RCC 7860 (cell line): ENCODE measurements at places on chromosomes 6 and 20.

DNA sequence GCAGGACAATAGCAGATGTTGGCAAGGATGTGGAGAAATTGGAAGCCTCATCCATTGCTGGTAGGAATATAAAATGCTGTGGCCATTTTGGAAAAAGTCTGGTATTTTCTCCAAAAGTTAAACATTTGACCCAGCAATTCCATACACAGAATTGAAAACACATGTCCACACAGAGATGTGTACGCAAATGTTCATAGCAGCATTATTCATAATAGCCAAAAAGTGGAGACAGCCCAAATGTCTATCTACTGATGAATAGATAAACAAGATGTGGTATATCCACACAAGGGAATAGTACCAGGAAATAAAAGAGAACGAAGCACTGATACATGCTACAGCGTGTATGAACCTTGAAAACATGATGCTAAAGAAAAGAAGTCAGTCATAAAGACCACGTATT is 40.5 kb downstream of the CFAP61 start:
- no peak for DNase-seq

DNA sequence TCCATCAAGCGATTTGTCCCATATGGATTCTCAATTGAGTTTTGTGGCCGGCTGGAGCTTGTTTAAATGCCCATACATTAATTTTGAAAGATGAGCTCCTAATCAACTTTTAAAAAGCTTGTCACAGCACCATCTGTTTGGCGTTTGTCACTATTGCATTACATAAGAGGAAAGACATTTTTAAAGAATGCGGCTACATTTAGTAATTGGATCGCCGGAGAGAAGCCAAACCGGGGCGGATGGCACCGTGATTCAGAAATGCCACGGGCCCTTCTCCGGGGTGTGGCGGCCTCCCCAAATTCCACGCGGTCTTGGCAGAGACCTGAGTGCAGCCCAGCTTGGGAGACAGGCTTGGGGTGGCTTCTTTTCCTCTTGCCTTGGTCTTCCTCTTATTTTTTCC is 67.7 kb upstream of the ZNFX1 start:
- DNase-seq, result peak; percentile 60

- DNase-seq, result no peak
Observed at GRCh38 chr20:57408536-57409233, 17.5 kb downstream of the RBM38 start.

DNA sequence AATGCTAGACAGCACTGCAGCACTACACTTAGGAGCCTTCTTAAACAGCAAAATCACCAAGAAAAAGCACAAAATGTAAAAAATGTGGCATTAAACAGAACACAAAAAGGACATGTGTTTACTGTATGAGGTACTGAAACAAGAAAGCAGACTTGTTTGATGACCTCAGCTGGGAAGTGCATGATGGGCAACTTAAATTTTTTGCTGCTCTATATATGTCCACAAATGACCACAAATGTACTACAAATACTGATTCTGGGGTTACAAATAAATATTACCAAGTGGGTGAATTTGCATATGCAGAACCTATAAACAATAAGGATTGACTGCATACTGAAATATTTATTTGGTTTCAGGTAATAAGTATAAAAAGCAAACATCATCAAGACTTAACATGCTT is 13.1 kb downstream of the RAB23 start:
- DNase-seq, result no peak

GRCh38 chr6:35321091-35321490 is 21.3 kb upstream of the PPARD start:
- DNase-seq, result no peak

DNA sequence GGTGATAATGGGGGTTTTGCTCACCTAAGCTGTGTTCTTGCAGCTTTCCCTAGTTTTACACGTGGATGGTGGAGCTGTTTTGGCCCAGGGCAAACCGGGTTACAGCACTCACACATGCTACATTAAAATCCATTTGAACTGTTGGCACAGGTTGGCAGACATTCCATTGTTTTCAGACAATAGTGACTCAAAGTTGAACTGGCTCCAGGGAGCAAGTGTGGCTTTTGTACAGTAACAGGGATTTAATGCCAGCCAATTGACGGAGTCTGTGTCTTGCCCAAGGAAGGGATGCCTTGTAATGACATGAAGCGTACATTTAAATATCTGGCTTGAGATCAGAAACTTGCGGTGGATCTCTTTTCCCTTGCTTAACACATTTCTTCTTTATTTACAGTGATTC is 183.1 kb downstream of the DTNBP1 start:
- no peak for DNase-seq
